ENCODE measurements at places on chromosomes 5 and 9.

DNA sequence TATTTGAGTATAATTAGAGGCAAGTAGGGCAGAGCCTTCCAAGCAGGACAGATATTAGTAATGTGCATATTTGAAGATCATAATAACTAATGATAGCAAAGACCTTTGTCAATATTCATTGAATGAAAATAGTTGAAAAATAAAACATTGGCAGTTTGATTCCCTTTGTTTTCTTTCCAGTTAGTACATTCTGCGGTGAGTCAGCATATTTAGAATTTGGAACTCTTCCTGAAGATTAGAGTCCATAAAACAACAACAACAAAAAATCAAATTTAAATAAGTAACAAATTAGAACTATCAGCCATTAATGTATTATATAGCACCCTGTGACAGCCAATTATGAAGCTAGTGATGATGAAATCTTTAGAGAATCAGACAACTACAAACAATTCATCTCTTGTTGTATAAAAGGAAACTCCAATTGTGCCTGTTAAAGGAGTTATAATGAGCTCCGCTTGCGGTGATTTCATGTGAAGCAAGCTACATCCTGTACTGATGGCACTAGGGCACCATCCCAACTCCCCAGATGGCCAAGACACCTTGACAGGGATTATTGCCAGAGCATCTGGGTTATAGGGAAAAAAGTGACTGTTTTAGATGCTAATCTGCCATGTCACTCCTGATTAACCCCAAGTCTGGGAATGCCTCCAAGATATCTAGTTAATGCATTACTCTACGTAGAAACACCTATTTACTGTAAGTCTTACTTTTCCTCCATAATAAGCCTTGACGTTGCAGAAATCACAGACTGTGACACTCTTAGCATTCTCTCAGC, 6.8 kb downstream of the IFNA8 start:
- no peak for DNase-seq

DNA sequence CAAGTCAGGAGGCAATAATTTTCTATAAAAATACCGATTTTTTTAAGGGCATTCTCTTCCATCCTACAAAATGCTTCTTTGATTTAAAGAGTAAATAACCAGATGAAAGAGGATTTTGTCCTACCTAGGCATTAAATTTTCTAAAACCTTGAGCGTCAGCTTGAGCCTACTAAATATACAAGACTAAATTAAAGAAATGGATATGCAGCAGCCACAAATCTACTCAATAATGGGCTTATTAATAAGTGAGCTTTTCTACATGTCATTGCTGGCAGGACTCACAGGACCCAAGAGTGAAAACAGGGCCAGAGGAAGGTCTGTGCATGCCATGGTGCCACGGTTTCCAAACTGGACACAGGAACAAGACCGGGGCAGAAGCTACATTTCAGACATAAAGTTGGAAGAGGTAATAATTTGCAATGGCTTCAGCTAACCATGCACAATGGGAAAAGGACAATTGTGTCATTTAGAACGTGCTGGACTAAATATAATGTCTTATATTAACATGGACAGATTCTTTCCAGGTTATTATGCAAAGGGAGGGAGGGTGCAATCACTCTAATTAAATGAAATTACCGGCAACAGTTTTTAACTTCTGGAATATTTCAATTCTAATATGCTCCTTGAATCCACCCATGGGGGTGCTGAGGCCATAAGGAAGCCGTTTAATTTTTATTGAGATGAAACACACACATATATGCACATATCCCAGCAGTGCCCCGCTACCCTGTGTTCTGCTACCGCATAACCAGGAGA, 5.2 kb downstream of the WHRN start:
- no peak for DNase-seq

DNA sequence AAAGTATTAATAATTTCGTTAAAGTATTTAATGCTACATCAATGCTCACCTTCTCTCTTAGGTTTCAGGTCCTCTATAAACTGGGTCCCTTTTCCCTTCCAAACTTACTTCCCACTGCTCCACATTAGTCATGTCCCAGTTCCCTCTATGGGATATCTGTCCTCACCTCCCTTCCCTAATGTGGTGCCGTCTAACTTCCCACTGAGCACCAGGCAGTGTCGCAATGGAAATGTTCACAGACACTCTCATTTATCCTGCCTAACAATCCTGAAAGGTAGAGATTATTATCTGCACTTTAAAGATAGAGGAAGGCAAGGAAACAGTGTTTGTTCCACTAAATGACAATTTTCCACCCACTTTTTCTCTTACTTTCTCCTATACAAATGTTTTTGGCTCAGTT, 329.7 kb downstream of the CWC27 start:
- no peak for DNase-seq

DNA sequence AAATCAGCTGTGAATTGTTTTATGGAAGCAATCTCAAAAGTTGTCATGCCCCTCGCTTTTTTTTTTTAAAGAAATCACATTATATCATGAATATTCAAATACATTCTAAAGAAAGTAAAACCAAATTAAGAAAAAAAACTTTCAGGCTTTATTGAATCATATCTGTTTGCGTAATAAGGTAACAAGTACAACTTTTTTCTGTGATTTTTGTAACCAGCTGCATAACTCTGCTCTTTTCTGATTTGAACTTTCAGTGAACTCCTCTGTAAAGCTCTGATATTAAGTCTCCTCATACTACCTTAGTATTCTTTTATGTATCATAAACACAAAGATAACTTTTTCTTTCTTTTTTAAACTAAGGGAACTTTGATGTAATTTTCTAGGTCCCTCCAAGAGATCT, 65.3 kb downstream of the CWC27 start:
- no peak for DNase-seq
